ENCODE measurements at places on chromosomes 4 and X. TPM values are rescaled to one million over a fixed set of nuclear protein-coding genes. Genes with fewer than 3 reads are reported as not detected.

- DNase-seq = peak; percentile 44
These were observed 2.9 kb downstream of the USP51 start for GRCh38 chrX:55486736-55487135.

- peak; percentile 25 for DNase-seq
These were observed 320.1 kb upstream of the NDST4 start for GRCh38 chr4:115433491-115433890.

Gene CENPU
- total RNA-seq = 8.5 TPM

Gene HERC5
- 0.32 TPM for total RNA-seq

Gene SORCS2
- total RNA-seq = 4.3 TPM

Gene WWC2
- 31.0 TPM for total RNA-seq

GRCh38 chr4:997375-998071, 4.3 kb upstream of the SLC26A1 start:
- DNase-seq = peak; percentile 67

GRCh38 chr4:113434247-113434587, 327.3 kb downstream of the CAMK2D start:
- DNase-seq = peak; percentile 64

Gene DDX53
- not detected for total RNA-seq

DNA sequence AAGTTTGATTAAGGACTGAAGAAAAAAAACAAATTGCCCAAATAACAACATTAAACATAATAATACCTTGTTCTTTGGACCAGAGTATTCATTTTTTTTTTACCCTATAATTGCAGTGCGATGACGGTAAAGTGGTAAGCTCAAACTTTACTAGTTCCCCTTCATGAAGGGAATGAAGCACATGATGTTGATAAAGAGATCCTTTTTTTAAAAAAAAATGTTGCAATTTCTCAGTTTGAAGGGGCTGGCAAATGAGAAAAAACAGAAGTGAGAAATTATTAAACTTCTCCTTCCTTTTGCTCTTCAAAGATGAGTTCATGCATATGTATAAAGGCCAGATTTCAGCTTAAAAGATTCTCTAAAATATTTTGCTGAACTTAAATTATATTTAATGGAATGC, 231.7 kb downstream of the C4orf33 start:
- no peak for DNase-seq

GRCh38 chr4:2870082-2870481, 26.4 kb downstream of the ADD1 start:
- DNase-seq = no peak

GRCh38 chr4:6953751-6954380, 44.2 kb downstream of the TBC1D14 start:
- DNase-seq = peak; percentile 97

DNA sequence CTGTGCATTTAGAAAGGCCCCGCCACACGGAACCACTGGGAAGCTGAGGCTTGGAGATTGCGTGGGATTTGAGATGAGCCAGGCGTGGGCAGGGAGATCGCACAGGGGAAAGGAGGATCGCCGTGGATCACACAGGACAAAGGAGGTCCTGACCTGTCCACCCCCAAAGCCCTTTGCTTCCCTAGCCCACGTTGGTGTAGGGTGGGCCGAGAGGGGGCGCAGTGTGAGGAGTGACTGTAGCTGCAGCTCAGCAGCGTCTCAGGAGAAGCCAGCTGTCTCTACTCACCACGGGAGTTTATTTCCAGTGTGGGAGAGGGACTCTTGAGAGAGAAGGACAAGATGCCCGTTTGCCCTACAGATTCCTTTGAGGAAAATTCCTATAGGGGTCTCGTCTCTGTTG, 62.1 kb downstream of the TBL1X start:
- DNase-seq = no peak

Gene IL2
- total RNA-seq = not detected

DNA sequence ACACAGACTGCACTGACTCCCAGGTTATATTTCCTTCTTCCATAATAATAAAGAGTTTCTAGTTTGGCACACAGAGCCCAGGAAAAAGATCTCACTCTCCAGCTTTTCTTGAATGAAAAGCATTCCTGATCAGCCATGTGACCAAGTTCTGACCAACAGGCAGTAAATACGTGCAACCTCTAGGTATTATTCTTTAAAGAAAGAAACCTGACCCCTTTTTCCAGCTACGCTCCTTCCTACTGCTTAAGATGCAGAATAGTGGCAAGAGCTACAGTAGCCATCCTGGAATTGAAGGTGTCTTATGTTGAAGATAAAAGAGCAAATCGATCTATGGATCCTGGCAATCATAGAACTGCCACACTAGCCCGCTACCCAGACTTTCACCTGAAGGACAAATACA, 76.7 kb downstream of the LRBA start:
- DNase-seq = no peak

DNA sequence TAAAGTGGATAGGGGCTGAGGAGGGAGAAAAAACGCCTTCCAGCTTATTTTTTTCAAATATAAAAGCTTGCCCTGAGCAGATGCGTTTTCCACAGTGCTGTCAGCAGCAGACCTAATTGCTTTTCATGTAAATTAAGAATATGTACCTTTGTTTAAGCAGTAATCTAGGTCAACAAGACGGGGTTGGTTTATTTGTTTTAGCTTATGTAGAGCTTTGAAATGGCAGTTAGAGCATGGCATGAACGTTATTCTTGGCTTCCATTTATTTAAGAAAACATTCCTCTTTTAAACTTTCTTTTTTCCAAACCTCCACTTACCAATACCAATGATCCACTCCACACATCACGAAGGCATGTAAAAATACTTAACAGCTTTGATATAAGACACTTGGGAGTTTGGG, 220.3 kb upstream of the TENM3 start:
- DNase-seq = no peak

Gene GATA1
- not detected for total RNA-seq

Gene SULT1E1
- not detected for total RNA-seq

Gene ZNF185
- total RNA-seq = 7.2 TPM

DNA sequence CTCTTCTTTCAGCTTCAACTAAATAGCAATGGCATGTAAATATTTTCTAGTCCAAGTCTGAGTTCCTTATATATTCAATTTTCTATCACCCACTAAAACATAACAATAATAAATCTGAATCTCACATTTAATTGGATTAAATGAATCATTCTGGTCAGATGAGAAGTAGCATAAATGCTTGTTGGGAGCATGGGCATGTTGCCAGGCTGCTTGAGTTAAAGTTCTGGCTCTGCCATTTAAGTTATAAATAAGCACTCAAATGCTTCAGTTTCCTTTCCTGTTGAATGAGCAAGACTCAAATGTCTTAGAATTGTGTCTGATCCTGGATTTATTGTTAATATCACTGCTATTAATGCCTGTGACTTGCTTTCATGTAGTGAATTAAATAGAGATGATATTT, 496.3 kb downstream of the STPG2 start:
- DNase-seq = no peak

DNA sequence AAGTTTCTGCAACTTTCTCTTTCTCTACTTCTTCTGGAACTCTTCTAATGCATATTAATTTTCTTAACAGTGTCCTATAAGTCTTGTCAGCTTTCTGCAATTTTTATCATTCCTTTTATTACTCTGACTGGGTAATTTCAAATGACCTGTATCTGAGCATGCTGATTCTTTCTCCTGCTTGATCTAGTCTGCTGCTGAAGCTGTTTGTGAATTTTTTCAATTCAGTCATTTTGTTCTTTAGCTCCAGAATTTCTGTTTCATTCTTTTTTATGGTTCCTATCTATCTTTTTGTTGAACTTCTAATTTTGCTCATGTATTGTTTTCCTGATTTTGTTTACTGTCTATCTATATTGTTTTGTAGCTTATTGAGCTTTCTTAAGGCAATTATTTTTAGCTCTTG, 1.5 kb upstream of the KLKB1 start:
- no peak for DNase-seq

All from GM23248 (cell line).